Iris pigment epithelial cell (primary cell): ENCODE measurements at places on chromosomes 16 and 17.
A peak's percentile ranks its signal among the peaks of the same experiment; 100 is the strongest.

GRCh38 chr17:79174905-79175856 is 100.6 kb downstream of the ENGASE start:
- DNase-seq: no peak

DNA sequence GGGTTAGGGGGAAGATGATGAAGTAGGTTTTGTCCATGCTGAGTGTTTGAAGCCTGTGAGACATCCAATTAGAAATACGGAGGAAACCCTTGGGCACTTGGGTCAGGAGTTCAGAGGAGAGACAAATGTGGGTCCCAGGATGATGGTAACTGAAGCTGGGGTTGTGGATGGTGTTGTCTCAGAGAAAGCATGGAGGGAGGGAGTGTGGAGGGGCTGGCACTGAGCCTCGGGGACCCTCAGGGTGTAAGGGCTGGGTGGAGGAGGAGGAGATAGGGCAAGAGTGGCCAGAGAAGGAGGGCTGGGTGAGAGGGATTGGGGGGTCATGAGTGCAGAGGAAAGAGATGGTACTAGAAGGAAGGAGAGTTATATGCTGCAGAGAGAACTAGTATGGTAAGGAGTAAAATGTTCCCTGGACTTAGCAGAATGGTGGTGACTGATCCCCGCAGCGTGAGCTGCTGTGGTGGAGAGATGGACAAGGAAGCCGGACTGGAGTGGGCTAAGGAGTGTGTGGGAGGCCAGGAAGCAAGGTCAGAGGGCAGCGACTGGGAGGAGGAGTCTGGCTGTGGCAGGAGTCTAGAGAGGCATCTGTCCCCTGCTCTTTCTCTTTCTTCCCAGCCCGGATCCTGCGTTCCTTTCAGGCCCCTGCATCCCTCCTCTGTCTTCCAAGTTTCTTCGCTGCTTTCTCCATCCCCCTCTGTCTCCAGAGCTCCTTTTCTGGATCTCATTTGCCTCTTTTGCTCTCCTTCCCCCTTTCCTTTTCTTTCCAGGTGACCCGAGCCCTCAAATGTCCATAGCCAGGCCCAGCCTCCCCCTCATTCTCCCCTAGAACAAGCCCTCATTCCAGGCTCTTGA is 3.9 kb upstream of the COL1A1 start:
- DNase-seq: peak; percentile 45

DNA sequence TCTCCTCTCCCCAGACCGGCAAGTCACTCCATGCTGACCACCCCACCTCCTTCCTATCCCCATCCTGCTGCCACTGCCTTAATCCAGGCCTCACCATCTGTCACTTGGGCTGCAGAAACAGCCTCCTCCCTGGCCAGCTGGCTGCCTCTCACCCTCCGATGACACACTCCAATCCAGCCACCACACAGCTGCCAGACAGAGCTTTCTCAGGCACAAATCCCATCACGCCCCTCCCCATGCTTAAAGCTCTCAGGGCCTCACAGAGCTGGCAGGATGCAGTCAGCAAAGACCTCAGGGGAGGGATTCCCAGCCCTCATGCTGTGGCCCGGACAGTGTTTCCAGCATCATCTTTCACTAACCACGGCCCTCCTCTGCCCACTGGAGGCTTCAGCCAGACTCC is 13.7 kb downstream of the CAMKK1 start:
- DNase-seq: peak; percentile 56

DNA sequence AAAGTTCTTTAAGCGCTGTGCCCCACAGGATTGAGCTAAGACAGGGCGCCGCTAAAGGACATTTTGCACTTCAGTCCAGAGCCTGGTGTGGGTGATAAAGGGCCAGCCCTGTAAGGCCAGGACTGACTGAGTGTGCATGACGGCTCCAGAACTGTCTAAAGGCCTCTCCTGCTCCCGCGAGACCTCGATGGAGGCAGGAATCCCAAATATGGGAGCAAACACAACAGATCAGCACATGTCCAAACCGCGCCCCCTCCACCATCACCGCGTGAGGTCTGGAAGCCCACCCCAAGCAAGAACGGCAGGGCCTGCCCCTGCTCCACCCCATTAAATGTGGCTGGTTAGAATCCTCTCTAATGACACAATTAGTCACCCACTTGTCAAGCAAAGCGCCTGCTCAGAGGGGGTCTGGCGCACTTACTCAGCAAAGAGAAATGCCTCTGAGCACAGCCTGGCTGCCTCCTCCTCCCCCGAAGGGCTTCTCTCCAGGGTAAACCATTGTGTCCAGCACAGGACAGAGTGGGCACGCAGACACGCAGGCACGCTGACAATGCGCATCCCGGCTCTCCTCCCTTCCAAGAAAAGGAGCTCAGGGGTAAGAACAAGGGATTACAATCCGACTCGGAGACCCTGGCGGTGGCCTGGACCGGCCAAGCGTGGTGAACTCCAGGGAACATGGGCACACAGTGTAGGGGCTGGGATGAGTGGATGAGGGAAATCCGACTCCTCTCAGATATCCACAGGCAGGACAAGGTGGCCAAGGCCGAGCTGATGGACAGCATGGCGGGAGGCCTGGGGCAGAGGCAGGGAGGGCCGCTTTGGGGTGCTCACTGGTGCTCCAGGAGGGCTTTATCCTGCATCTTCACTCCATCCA is 1.5 kb downstream of the MXRA7 start:
- peak; percentile 97 for DNase-seq

- peak; percentile 45 for DNase-seq
Observed at GRCh38 chr17:6608321-6608720, 32.2 kb downstream of the KIAA0753 start.

- DNase-seq: no peak
Observed at GRCh38 chr16:5459863-5460262, 362.3 kb upstream of the EEF2KMT start.

GRCh38 chr16:58046054-58046881 is 20.7 kb downstream of the MMP15 start:
- DNase-seq: no peak

DNA sequence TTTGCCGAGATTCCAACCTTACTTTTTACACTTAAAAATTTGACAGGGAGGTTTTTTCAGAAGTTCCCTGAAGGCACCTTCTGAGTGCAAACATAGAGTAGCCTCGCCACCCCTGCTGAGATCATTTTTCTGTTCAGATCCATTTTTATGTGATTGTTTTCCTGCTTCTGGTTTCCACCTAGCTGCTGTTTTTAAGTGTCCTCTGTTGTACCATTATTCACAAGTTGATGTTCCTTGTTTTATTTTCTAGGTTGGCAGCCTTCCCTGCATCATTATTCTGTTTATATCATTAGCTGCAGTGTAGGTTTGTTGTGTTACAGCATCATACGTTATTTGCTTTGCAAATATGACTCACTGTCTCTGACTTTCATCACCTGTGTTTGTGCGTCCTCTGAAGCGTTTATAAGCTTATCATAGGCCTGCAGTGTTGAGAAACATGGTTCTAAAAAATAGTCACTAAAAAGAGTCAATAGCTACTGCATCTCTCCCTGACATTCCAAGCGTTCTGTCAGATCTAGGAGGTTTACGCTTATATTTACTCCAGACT is 116.9 kb upstream of the CLEC3A start:
- DNase-seq: peak; percentile 52

DNA sequence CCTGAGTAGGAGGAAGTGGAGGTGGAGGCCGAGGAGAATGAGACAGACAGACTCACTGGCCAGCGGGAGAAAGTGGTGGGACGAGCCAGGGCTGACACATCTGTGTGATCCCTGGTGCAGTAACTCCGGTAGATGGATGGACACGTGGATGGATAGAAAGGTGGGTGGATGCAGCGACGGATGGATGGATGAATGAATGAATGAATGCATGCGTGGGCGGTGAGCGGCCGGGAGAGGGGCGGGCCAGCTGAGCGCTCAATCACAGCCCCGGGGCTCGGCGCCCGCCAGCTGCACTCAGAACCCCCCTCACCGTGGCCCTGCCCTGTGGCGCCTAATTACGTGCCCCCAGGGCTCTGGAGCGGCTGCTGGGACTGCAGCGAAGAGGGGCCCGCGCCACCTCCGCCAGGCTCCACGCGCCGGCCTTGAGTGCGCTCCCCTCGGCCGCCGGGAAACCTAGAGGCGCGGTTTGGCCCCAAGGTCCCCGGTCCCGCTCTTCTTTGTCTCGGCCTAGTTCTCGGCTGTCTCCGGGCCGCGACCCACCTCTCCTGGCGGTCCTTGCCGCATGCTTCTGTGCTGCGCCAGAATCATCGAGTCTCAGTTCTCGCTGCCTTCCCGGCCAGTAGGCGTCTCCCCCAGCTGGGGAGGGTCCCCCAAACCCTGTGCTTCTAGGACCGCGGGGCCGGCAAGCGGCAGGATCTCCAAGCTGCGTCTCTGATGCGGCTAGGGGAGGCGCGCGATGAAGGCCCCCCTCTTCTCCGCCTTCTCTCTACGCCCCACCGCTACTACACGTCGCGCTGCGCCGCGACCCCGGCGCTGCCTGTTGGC is 41.0 kb downstream of the RAI1 start:
- no peak for DNase-seq

DNA sequence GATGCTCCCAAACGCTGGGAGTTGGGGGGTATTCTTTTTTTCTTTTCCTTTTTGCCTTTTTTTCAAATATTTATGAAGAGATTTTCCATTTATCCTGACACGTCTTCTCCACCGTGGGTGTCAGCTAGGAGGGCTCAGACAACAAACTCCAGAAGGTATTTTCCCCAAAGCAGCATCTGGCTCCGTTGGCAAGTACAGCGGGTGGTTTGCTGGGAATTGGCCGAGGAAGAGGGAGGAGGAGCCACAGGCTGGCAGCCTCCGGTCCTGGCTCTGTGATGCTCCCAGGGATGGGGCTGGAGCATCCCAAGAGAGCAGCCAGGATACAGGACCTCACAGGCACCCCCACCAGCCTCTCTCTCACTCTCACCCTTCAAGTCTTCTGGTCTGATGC is 10.9 kb upstream of the CACNG4 start:
- no peak for DNase-seq

DNA sequence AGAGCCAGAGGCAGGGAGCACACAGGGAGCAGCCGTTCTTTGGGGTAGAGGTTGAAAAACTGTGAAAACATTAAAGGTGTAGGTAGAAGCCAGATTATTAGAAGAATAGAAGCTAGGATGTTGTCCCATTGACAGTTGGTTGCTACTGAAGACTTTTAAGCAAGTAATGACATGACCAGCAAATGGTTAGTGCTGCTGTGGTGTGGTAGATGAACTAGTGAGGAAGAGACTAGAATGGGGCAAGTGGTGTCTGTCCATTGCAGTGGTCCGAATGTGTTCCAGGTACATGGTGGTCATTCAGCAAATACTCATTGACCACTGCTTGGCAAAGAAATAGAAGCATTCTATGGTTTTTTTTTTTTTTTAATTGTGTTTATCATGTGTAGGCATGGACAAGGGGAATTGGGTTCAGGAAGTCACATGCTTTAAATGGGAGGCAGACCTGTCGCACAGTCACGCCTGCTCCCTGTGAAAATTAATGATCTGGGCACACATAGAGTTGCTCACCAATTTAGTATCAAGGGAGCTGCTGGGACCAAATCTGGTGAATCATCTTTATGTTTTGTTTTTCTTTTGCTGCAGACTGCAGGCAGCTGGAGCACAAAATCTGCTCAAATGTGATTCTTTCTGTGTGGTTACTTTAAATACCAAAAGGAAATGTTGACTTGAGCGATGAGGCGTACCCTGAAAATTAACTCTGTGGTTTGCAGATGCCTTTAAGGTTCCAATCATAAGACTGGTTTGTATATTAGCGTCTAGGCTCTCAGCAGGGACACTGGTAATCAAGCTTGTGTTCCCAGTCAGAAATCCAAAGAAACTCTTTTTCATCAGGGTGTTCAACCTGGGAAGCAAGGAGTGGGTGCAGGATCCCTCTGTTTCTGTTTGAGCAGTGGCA is 30.7 kb downstream of the YPEL2 start:
- peak; percentile 96 for DNase-seq

DNA sequence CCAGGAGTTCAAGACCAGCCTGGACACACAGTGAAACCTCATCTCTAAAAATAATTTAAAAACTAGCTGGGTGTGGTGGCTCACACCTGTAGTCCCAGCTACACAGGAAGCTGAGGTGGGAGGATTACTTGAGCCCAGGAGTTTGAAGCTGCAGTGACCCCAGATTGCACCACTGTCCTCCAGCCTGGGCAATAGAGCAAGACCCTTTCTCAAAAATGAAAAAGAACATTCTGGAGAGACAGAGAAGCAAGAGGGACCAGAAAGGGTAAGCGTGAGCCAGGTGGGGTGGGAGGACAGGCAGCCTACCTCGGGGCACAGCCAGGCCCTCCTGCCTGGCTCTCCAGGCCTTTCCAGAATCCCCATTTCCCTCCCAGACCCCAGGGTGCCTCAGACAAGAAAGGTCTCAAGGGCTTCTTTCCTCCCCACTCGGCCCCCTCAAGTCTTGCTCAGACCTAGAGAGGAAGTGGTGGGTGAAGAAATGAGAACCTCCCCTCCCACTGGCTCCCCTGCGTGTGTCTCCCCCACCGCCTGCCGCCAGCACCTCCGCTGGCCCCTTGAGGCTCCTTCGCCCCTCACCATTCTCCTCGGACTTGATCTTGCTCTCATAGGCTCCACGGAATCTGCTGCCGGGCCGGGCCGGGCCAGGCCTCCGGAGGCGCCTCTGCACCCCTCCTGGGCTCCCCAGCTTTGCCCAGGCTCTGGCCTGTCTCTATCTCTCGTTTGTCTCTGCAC is 503 bp downstream of the C16orf54 start:
- no peak for DNase-seq

- DNase-seq: no peak
Observed at GRCh38 chr16:67157892-67158635, 1.6 kb downstream of the TRADD start.

GRCh38 chr16:89633064-89633631 is 19.7 kb downstream of the DPEP1 start:
- DNase-seq: peak; percentile 43

GRCh38 chr16:668519-669171 is 713 bp downstream of the RHOT2 start:
- DNase-seq: peak; percentile 39

- DNase-seq: peak; percentile 30
Observed at GRCh38 chr16:57639172-57639887, 10.9 kb downstream of the ADGRG1 start.

GRCh38 chr17:35717475-35717874 is 14.0 kb upstream of the RASL10B start:
- peak; percentile 41 for DNase-seq

- no peak for DNase-seq
Observed at GRCh38 chr17:62648956-62649294, 21.5 kb downstream of the MRC2 start.

- no peak for DNase-seq
Observed at GRCh38 chr16:88323041-88323440, 59.7 kb upstream of the ZNF469 start.

DNA sequence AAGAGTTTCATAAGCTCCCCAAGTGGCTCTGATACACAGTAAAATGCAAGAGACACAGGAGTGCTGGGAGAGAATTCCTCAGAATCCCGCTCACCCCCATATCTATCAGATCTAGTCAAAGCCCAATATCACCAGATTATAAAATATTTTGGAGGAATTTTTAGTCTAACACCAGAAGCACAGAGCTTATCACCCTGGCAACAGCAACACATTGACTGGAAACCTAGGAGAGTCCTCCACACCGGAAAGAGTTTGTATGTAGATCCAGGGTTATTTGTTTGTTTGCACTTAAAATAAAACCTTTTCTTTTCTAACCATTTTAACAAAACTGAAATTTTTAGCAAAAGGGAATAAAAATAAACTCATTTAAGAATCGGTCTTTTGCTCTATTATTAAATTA is 7.2 kb downstream of the SOX9 start:
- no peak for DNase-seq
